Lung (tissue), 17 donors: ENCODE measurements at places on chromosomes 11 and 22.

DNA sequence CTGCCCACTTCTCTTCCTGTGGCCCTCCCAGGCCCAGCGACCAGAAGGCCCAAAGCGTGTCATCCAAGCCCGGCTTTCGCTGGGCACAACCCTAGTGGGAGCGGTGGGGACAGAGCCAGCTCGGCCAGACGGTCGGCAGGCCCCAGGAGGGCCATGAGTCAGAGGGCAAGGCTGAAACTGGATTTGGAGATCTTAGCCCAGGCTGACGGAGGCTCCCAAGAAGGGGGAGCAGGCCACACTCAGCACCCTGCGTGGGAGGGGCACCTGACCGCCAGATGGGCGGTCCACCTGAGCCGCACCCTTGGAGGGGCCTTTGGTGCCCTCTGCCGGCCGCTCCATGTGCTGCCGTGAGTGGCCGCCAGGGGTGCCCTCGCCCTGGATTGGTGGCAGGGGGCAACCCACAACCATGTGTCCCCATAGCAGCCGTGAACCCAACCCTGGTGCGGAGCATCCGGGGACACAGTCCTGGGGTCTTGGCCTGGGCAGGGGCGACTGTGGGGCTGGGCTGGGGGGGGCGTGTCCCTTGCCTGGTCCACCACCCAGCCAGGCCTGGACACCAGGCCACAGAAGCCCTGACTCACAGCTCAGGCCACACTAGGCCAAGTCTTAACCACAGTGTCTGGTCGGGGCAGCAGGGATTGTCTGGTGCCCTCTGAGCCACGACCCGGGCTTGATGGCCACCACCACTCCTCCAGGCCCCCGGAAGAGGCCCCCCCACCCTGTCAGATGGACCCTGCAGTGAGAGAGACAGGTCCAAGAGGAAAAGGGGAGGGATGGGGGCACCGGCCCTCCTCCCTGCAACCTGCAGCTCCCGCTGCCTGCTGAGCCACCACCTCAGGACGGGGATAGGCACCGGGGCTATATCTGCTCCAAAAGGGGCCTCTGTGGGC lies 19.2 kb upstream of the TALDO1 start:
- peak; percentile 55 for DNase-seq

- peak; percentile 92 for DNase-seq
Measured at GRCh38 chr11:130653838-130654636, 205.6 kb downstream of the ADAMTS15 start.

- peak; percentile 99 for DNase-seq
Measured at GRCh38 chr11:119671051-119671450, 57.9 kb downstream of the NECTIN1 start.

DNA sequence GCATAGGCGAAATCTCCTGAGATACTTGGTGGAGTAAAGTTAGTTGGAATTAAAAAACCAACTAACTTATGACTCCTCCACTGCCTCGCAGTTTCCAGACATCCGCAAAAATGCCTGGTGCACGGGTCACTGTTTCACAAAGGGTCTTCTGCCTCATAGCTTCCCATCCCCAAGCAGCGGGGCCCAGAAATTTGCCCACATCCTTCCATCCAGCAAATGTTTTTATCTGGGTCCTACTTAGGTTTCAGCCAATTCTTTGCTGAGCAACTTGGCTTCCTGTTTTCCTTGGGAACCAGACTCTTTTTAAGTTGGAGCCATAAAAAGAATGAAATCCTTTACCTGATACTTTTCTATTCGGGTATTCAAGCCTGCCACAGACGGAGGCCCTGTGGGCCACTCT lies 36.2 kb downstream of the FZD4 start:
- no peak for DNase-seq

DNA sequence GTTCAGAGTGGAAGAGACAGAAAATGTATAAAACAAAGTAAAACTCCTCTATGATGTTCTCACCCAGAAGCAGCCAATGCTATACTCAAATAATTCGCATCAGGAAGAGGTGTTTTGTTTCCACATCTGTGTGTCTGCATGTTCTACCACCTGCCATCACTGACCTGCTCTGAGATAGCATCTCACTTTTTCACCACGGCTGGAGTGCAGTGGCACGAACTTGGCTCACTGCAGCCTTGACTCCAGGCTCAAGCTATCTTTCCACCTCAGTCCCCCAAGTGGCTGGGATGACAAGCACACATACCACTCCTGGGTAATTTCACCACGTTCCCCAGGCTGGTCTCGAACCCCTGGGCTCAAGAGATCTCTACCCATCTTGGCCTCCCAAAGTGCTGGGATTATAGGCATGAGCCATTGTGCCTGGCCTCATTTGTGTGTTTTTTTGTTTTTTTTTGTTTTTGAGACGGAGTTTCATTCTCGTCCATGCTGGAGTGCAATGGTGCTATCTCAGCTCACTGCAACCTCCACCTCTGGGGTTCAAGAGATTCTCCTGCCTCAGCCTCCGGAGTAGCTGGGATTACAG lies 14.4 kb downstream of the TALDO1 start:
- DNase-seq = no peak

DNA sequence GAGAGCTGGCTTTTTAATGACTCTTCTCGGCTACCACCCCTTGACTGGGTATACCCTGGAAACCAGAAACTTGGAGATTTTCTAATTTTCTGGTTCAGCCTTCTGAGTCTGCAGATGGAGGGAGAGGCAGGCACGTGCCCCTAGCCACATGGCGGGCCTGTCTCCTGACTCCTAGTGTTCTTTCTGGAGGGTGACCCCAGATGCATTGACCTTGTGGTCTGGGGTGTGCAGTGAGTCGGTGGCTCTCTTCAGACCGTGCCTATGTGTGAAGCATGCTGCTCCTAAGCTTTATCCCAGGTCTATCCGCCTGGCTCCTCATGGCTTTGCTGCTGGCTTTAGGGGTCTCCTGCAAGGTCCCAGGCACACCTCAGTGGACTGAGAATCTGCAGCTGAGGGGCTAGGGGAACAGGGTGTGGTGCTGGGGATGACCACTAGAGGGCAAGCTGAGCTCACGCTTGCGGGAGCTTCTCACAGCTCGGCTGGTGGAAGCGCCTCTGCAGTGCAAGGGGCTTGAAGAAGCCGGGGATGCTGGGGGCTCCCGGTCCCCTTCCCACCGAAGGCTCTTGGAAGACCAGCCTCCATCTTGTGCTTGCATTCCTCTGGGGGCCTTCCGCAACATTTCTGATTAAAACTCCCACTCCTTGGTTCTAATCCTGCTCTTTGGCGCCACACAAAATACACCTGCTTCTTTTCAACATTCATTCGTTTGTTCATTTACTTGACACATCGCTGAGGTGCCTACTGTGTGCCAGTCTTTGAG lies 51.8 kb downstream of the OTOG start:
- DNase-seq = peak; percentile 75

DNA sequence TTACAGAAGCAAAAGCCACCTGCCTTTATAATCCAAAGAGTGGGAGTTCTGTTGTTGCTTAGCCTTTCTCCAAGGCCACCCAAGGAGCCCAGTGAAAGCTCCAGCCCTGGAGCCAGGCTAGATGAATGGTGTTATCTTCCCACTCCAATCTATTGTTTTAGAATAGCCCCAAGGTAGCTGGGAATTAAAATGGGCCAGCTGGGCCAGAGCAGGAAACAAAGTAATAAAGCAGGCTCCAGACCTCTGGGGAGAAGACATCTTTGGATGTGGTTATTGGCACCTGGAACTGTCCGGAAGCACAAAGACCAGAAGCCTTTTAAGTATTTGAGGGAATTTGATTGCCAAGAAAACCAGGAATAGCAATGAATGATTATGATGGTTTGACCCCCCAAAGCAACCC lies 8.8 kb downstream of the C11orf96 start:
- no peak for DNase-seq

DNA sequence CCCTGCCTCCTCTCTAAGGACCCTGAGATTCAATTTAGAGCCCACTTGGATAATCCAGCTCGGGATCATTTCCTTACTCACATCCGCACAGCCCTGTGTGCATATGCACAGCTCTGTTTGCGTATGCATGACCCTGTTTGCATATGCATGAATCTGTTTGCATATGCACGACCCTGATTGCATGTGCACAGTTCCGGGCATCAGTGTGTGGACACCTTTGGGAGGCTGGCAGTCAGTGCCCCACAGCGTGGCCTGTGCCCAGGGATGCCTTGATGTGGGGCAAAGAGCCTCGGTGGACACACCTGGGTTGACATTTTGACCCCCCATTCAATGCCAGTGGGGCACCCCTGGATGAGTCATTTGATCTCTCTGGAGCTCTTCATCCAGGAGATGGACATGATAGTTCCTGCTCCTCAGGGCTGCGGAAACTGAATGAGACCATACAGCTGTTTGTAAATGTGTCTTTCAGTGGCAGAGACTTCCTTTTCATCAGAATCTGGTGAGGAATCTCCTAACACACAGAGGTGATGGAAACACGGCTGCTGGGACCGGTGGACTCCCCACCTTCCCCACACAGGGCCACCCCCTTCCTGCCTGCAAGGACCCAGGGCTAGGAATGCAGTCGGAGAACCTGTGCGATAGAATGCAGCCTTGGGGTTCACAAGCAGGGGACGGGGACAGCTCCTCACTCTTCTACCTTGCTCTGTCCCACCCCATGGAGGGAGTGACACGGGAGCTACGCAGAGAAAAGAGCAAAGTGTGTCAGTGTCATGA lies 41.2 kb downstream of the MYEOV start:
- no peak for DNase-seq

GRCh38 chr22:41401781-41402648 lies 20.3 kb downstream of the TEF start:
- DNase-seq = peak; percentile 66

- no peak for DNase-seq
Measured at GRCh38 chr11:65719871-65720210, 757 bp downstream of the RNASEH2C start.

- DNase-seq = no peak
Measured at GRCh38 chr22:17828502-17829080, 54.3 kb upstream of the BID start.

- DNase-seq = no peak
Measured at GRCh38 chr22:20511578-20512229, 4.3 kb downstream of the MED15 start.

DNA sequence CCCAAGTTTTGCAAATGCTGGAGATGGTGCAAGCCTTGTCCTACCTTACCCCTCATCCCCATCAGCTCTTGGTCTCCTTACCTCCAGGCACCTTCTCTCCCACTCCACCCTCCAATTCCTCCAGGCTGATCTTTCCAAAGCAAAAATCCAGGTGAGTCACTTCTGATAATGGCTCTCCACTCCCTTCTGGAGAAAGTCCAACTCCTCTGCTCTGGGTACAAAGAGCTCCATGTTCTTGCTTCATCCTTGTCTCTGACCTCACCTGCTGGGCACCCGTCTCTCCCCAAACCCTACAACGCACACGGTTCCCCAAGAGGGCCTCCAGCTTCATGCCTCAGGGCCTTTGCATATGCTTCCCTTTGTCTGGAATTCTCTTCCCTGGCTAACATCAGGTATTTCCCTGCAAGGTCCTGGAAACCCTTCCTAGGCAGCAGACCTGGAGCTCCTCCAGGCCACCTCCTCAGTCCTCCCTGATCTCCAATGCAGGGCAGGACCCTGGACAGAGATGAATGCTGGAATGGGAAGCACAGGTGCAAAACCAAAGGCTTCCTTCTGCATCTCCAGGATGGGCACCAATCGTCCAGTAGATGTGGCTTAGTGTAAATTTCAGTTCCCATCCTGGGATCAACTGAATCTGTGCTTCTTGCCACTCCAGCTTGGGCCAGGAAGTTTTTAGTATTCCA lies 22.7 kb downstream of the IFT27 start:
- no peak for DNase-seq

DNA sequence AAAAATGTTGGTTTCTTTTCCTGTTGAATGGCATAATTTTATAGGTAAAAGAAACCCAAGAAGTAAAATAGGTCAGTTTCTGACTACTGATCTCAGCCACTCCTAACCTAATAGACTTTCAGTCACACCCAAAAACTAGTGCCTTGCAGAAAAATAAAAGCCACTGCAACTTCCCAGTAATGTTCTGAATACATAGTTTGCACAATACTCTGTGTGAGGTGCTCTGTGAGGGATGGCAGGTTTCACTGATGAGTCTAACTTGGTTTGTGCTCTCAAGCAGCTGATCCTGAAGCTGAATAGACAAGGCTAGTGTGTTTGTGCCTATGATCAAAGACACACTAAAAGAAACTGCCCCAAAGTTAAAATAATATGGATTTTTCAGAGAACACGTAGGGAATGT lies 758.3 kb downstream of the NELL1 start:
- DNase-seq = no peak

GRCh38 chr11:11856638-11857037 lies 14.9 kb downstream of the USP47 start:
- no peak for DNase-seq

- no peak for DNase-seq
Measured at GRCh38 chr11:1165256-1166041, 7.7 kb downstream of the MUC5AC start.

GRCh38 chr11:6968816-6969215 lies 42.6 kb downstream of the ZNF215 start:
- DNase-seq = no peak

- no peak for DNase-seq
Measured at GRCh38 chr11:109435121-109435742, 13.2 kb downstream of the C11orf87 start.

DNA sequence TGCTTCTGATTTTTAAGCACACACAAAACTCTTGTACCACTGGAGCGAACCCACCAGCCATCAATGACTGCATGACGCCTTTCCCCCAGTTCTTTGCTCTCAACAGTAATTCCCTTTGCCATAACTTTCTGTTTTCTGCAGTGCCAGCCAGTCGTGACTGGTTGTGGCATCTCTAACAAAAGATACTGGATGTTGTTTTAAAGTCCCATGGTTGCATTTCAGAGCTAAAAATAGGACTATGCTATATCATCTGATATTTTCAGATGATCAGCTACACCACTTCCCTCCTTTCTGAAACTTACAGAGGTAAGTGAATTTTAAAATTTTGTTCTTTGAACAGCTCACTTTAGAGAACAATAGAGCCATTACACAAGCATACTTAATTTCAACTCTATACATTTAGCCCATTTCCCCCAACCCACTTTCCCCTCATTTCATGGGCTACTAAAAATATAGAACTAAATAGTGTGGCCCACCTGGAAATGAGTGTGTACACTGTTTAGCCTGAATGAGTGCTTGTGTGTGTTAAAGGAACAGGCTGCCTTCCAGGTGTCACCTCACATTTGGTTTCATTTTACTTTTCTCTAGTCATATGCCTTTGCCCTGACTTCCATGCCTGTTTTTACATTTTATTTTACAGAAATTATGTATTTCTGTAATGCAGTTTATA lies 136.9 kb upstream of the ZC3H12C start:
- no peak for DNase-seq
